Activated naive CD8-positive, alpha-beta T cell treated with anti-CD3 and anti-CD28 coated beads for 36 hours (primary cell): ENCODE measurements at places on chromosomes 7 and 10.

DNA sequence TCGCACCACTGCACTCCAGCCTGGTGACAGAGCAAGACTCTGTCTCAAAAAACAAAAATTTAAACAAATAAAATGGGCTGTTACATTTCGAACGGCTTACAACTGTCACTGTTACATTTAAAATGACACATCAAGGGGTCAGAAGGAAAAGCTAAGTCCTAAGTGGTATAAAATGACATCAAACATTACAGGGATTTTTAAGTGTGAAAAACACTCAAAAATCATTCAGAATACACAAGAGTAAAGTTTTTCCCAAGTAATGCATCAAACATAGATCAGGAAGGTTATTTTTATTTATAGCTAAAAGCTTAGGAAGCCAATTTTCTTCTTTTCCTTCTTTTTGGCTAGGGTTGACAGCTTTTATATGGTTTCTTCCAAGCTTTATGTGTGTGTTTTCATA, 39.0 kb downstream of the CCDC3 start:
- DNase-seq: no peak

GRCh38 chr10:44899450-44900080, 11.6 kb upstream of the TMEM72 start:
- no peak for DNase-seq

- no peak for DNase-seq
These were observed 54.2 kb upstream of the SVIL start for GRCh38 chr10:29689001-29689400.

DNA sequence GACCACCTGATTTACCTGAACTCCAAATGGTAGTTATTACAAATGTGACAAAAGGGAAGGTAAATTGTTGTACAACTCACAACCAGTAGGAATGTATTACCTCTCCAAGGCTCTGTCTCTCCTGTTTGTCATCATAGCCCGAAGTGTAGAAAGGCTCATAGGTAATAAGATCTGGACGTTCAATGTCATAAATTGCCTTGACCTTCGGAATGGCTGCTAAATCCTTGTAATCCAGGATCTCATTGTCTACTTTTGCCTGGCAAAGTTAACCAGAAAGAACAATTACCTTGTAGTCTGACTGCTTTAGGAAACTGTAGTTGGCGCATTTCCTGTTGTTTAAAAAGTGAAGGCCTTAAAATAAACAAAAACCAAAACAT, 68.6 kb upstream of the AFAP1L2 start:
- DNase-seq: no peak

DNA sequence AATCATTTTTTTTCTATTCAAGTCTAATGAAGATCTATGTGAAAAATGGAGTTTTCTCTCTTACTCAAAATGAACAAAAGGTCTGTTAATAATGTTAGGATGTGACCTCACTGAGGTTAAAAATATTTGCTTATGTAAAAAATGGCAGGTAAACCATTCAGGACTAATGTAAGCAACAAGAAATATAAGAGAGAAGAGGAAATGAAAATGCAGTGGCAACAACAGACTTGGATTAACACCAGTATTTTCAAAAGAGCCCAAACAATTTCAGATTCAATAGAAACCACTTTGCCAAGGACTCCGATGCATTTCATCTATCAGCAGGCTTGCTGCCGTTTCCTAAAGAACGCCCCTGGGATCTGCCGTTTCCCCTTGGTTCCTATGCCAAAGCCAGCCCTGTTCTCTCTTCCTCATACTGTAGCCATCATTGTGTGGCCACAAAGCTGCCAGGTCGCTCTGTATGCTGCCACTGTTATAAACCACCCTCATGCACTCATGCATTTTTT, 66.4 kb downstream of the MTURN start:
- no peak for DNase-seq

GRCh38 chr10:79127151-79127961, 58.6 kb downstream of the ZMIZ1 start:
- no peak for DNase-seq
